ENCODE measurements at places on chromosomes 13 and 19. TPM values are rescaled to one million over a fixed set of nuclear protein-coding genes. Genes with fewer than 3 reads are reported as not detected.

Gene BORA
- 2.8 TPM for total RNA-seq

Gene AZU1
- not detected for total RNA-seq

Gene CALR
- 809 TPM for total RNA-seq

Gene NXNL1
- total RNA-seq, result not detected

Gene GJA3
- total RNA-seq, result 0.34 TPM

Gene ELOF1
- 44.1 TPM for total RNA-seq

Gene LRP3
- total RNA-seq, result 42.9 TPM

Gene PSG5
- not detected for total RNA-seq

Gene ZNF345
- 4.7 TPM for total RNA-seq

Gene PNMA8A
- total RNA-seq, result 2.5 TPM

Gene CSNK1G2
- total RNA-seq, result 59.2 TPM

Gene POP4
- 38.5 TPM for total RNA-seq

Gene ZNF99
- not detected for total RNA-seq

Gene PSG11
- not detected for total RNA-seq

Gene FARP1
- 11.4 TPM for total RNA-seq

Gene EFNB2
- total RNA-seq, result 4.0 TPM
